Right atrium auricular region (tissue), 2 donors: ENCODE measurements at places on chromosomes 12 and 14. TPM values are rescaled to one million over a fixed set of nuclear protein-coding genes. Genes with fewer than 3 reads are reported as not detected.

Gene CMKLR1
- total RNA-seq: 11.0 TPM

Gene RPS29
- 8,459 TPM for total RNA-seq

Gene CSRP2
- 11.6 TPM for total RNA-seq

Gene FAM222A
- total RNA-seq: 32.4 TPM

Gene RPGRIP1
- total RNA-seq: not detected

Gene JAG2
- total RNA-seq: 14.5 TPM
